HCT116 (cell line): ENCODE measurements at places on chromosomes 7 and 10. TPM values are rescaled to one million over a fixed set of nuclear protein-coding genes. Genes with fewer than 3 reads are reported as not detected.

DNA sequence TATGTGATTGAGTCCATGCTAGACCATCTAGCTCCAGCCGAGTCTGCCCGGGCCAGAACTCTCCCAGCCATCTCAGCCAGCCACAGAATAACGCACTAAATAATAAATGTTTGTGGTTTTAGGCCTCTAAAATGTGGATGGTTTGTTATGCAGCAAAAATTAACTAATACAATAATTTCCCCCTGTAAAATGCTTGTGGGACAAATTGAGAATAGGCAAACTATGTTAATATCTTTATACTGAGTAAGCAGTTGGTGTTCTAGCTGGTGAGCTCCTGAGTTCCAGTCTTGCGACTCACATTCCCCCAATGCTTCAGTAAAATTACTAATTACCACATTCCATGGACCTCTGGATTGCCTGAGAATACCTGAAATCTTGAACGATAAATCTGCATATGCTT lies 316.8 kb upstream of the NFE2L3 start:
- no peak for DNase-seq
- peaks cover 22% of the 10 kb centered on the region for H3K27me3 ChIP-seq
- no peaks in the 10 kb centered on the region for H3K36me3 ChIP-seq
- H3K4me3 ChIP-seq, result no peak overlapping the region
- no peaks in the 10 kb centered on the region for H3K4me1 ChIP-seq

GRCh38 chr10:52653263-52653909 lies 119.2 kb downstream of the MBL2 start:
- no peak overlapping the region for H3K27ac ChIP-seq
- H3K27me3 ChIP-seq, result no peaks in the 10 kb centered on the region
- no peaks in the 10 kb centered on the region for H3K36me3 ChIP-seq
- no peaks in the 10 kb centered on the region for H3K4me1 ChIP-seq
- no peak overlapping the region for H3K4me3 ChIP-seq

- no peak for DNase-seq
- peaks cover 4% of the 10 kb centered on the region; the same call in 1 of the 2 replicates for H3K27me3 ChIP-seq
- H3K36me3 ChIP-seq, result no peaks in the 10 kb centered on the region
- H3K4me3 ChIP-seq, result no peak overlapping the region
Measured at GRCh38 chr7:148485618-148486017, 104.9 kb upstream of the C7orf33 start.

- no peak overlapping the region for H3K27ac ChIP-seq
- no peaks in the 10 kb centered on the region for H3K4me1 ChIP-seq
- H3K4me3 ChIP-seq, result no peak overlapping the region
- H3K36me3 ChIP-seq, result no peaks in the 10 kb centered on the region
Measured at GRCh38 chr10:131972474-131973071, 9.2 kb downstream of the BNIP3 start.

Gene PKD2L1
- 0.17 TPM for total RNA-seq

Gene AKR1C8
- total RNA-seq, result not detected

Gene SPDYE11
- total RNA-seq, result not detected
